Stimulated activated CD8-positive, alpha-beta memory T cell treated with anti-CD3 and anti-CD28 coated beads, Interleukin-15, amount 100 ng/mL, for 24 hours (primary cell): ENCODE measurements at places on chromosomes 11 and 22.

GRCh38 chr22:46364341-46365165, 29.0 kb downstream of the TRMU start:
- no peak for DNase-seq

- DNase-seq, result no peak
These were observed 120.3 kb upstream of the ZC3H12C start for GRCh38 chr11:109972939-109973338.

- no peak for DNase-seq
These were observed 247.8 kb upstream of the B3GAT1 start for GRCh38 chr11:134659882-134660281.

DNA sequence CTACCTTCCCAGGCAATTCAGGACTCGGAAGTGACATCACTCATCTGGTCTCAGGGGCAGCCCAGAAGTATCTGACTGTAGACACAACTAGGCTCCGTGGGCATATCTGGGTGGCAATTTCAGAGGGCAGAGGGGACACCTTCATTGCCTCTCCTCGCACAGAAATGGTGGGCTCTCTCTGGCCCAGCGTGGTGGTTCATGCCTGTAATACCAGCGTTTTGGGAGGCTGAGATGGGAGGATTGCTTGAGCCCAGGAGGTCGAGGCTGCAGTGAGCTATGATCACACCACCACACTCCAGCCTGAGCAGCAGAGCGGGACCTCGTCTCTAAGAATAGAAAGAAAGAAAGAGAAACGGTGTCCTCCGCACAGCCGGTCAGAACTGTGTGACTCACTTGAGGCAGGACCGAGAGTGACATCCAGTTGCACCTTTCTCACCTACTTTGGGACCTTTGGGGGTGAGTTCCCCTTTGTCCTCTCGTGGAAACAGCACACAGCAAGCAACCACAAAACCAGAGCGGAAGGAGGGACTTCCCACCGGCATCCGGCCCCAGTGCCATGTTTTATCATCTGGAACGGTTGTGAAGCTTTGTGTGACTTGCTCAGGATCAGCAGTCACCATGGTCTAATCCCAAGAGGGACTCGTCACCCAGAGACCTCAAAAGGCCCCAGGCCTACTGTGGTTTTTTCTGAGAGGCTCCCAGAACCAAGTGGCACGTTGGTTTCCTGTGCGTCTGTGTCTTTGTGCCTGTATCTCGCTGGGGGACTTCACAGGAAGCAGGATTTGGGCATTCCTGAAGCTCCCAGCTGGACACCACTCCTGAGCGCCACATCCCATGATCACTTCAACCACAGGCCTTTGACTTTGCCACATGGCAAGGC, 38.4 kb upstream of the EMID1 start:
- DNase-seq, result no peak

GRCh38 chr11:74023276-74023675, 14.4 kb upstream of the UCP3 start:
- no peak for DNase-seq

GRCh38 chr11:1077417-1078119, 2.9 kb downstream of the MUC2 start:
- DNase-seq, result no peak

DNA sequence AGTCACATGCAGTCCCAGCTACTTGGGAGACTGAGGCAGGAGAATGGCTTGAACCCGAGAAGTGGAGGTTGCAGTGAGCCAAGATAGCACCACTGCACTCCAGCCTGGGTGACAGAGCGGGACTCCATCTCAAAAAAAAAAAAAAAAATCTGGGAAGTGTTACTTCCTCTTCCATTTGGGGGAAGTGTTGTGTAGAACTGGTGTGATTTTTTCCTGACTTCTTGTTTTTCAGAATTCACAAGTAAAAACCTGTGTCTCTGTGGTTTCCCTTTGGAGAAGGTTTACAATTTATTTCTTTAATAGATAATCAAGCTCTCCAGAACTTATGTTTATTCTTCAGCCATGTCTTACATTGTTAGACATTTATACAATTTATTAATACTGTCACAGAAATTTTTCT, 396.1 kb downstream of the BRD1 start:
- DNase-seq, result no peak

- no peak for DNase-seq
These were observed 1.1 kb upstream of the RANBP1 start for GRCh38 chr22:20114506-20115475.

GRCh38 chr11:67530282-67530592, 7.0 kb upstream of the CABP2 start:
- DNase-seq, result no peak
